AG09319 (cell line): ENCODE measurements at places on chromosomes 7 and 10.

GRCh38 chr10:93615576-93616235 is 3.4 kb downstream of the PDE6C start:
- no peak for DNase-seq

- DNase-seq, result no peak
These were observed 180.6 kb downstream of the ABCA13 start for GRCh38 chr7:48351900-48352299.

DNA sequence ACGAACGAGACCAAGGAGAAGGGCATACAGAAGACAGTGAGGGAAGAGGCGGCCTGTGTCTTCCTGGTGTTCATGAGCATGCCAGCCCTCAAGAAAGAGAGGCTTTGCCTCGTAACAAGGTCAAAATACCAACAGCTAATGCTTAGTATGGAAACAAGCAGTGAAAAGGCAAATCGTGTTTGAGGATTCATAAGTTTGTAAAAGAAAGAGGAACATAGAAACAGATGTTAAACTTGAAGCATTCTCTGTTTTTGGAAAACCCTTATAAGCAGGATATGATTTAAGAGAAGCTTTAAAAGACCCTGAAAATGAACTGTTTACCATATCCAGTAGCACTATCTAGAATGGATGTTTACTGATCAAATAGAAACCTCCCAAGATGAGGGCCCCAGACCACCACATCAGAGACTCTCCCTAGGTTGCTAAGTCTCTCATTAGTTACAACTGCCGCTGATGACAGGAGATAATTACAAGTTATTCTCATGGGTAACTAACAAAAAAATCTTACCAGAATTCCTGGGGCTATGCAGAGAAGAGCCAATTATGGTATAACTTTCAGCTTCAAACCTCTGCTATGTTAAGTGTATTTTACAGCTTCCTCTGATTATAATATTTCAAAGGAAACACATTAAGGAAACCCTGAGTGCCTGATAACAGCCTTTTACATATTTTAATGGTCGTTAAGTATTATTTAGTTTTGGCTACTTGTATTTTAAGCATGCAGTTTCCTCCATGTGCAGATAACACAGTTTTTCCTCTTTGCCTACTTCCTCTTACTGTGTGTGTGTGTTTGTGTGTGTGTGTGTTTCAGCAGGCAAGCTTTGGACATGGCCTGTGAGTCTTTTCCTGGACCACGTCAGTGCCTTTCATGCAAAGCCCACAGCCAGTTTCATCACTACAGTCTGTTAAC is 17.9 kb downstream of the JCAD start:
- no peak for DNase-seq

DNA sequence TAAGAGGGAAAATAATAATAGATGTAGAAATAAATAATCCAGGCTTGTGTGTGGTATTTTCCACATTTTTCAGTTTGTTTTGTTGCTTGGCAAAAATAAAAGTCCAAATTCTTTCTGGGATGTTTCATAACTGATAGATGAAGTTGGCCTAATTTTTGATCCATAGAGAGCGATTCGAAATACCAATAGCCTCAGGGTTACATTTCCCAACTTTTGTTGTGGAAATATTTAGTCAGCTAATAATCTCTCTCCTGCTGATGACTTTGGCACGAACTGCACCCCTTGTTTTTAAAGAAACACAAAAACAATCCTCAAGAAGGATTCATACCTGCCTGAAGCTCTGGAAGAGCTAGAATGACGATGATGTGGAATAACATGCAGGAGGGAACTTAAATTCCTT is 483.2 kb downstream of the ADRA2A start:
- DNase-seq, result no peak

- no peak for DNase-seq
These were observed 26.8 kb upstream of the DGKI start for GRCh38 chr7:137873524-137873923.

- DNase-seq, result no peak
These were observed 33.5 kb upstream of the RET start for GRCh38 chr10:43043342-43043772.

GRCh38 chr10:34078017-34078744 is 736.9 kb downstream of the PARD3 start:
- no peak for DNase-seq

DNA sequence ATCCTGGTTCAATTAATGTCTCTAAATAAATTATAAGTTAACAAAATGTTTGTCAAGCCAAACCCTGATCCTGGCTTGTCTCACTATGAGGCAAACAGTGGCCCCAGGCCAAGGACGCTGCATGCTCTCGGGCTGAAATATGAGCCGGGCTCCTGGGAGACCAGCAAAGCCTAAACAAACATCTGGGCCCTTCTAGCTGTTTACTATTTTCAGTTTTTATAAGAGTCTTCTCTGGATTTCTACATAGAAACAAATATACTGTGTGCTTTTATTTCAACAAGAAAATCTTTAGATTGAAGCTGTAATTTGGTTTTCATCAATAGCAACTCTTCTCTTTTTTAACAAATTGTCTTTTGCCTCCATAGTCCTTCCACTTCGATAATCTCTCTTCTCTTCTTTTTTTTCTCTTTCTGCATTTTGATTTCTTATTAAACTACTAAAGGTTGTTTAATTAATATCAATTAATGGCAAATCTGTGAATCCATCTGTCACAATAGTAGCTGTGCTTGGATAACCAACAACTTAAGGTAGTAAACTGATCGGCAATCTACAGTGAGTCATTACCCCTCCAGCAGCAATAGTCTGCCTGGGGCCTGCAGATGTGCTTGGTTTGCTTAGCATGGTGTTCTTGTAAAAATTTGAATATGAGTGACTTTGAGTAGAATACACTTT is 83.3 kb upstream of the DNAJC1 start:
- DNase-seq, result peak; percentile 37

- DNase-seq, result no peak
These were observed 35.0 kb upstream of the DAGLB start for GRCh38 chr7:6482743-6483119.

- no peak for DNase-seq
These were observed 1.2 kb upstream of the MEOX2 start for GRCh38 chr7:15687546-15688278.

GRCh38 chr7:142608630-142609428 is 140.4 kb upstream of the PRSS1 start:
- DNase-seq, result no peak

DNA sequence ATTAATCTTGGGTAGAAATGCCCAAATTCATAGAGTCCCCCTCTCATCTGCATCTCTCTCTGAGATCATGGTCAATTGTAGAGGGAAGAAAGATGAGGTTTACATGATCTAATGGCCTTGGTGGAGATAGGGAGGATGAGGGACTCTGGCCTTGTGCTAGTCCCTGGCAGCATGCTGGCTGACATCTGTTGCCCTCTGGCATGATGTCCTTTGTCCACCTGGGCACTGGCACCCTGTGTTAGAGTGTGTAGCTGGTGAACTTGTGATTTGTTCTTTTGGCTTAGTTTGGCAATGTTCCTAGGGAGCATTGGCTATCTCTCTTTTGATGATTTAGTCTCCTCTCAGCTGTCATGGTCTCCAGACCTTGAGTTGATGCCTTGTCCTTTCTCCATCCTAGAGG is 103.2 kb downstream of the DYNC1I1 start:
- DNase-seq, result no peak

- no peak for DNase-seq
These were observed 29.8 kb downstream of the CPVL start for GRCh38 chr7:29116361-29117200.

DNA sequence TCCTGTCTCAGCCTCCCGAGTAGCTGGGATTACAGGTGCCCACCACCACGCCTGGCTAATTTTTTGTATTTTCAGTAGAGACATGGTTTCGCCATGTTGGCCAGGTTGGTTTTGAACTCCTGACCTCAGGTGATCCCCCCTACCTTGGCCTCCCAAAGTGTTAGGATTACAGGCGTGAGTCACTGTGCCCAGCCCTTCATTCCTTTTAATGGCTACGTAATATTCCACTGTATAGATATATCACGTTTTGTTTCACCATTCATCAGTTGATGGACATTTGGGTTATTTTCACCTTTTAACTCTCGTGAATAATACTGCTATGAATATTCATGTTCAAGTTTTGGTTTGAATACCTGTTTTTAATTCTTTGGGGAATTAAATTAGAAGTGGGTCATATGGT is 44.6 kb upstream of the CYCS start:
- no peak for DNase-seq

DNA sequence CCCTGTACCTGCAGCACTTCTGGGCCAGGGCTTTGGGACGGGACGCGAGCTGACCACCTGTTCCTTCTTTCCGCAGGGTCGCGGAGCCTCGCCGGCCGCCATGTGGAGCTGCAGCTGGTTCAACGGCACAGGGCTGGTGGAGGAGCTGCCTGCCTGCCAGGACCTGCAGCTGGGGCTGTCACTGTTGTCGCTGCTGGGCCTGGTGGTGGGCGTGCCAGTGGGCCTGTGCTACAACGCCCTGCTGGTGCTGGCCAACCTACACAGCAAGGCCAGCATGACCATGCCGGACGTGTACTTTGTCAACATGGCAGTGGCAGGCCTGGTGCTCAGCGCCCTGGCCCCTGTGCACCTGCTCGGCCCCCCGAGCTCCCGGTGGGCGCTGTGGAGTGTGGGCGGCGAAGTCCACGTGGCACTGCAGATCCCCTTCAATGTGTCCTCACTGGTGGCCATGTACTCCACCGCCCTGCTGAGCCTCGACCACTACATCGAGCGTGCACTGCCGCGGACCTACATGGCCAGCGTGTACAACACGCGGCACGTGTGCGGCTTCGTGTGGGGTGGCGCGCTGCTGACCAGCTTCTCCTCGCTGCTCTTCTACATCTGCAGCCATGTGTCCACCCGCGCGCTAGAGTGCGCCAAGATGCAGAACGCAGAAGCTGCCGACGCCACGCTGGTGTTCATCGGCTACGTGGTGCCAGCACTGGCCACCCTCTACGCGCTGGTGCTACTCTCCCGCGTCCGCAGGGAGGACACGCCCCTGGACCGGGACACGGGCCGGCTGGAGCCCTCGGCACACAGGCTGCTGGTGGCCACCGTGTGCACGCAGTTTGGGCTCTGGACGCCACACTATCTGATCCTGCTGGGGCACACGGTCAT is 13.3 kb downstream of the GPR146 start:
- DNase-seq, result no peak

- DNase-seq, result no peak
These were observed 43.8 kb downstream of the DENND2A start for GRCh38 chr7:140596519-140597427.

DNA sequence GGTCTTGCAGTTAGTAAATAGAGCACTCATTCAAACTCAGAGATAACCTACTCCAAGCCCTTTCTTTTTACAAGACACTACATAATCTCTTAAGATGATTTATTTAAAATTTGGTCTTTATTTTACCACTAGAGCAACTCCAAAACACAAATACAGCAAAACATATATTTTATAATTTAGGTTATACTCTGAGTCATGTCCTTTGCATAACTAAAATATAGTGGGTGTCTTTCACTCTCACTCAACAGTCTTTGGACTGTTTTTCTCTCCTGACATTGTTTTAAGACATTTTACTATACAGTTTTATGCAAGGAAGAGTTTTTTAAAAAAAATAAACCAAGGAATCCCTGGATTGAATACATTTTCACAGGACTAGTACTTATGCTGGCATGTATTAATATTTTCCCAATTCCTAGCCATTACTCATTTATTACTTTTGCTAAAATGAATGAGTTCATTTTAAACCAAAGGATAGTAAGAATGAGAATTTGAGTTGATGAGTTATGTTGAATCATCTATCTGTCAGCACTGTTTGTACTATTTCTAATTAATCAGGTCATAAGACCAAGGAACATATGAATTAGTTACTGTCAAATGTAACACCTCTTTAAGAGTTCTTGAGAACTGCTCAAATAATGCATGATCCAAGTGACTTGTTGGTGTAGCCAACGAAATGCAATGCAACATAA is 303.1 kb upstream of the FZD1 start:
- no peak for DNase-seq

DNA sequence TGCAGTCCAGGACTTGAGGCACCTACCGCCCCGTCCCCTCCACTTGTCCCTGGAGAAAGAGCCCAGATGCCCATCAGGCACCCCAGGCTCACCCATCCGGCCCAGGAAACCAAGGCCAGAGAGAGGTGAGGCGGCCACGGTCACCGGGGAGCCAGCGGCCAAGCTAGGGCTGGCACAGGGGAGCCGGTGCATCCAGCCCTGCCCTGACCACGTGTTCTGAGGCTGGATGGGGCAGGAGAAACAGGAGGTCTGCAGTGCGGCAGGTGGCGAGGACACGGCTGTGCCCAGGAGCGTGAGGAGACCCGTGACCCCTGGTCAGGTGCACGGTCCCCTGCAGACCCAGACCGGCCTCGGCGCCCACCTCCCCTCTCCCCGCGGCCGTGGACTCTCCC is 27.6 kb downstream of the UNCX start:
- no peak for DNase-seq

- DNase-seq, result no peak
These were observed 107.3 kb downstream of the ZMIZ1 start for GRCh38 chr10:79176052-79176501.

- no peak for DNase-seq
These were observed 1206.6 kb downstream of the TYW1 start for GRCh38 chr7:68203251-68203650.

DNA sequence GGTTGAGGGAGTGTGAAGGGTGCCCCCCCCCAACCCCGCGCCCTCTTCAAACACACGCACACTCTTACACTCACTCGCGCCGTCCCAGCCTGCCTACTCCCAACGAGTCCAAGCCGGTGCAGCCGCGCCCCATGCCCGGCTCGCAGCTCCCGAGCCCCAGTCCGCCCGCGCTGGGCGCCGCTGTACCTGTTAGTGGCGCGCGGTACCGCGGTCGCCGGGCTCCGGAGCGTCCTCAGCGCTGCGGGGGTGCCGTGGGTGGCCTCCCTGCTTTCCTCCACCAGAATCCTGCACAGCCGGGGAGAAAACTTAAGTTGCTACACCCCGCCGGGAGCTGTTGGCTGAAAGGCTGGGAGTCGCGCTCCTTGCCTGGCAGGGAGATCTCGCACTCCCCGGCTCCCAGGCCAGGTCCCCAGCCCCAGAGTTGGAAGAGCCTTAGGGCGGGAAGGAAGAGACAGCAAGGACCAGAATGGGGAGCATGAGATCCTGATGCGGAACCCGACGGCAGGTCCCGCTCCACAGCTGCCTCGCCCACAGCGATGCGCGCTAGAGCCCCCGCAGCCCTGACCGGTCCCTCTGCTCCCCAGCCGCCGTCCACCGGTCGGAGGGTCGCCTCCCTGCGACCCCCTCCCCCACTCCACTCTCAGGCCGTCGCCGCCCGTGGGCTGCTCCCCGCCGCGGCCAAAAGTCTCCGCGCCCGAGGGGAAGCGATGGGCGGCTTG is 863 bp downstream of the ST8SIA6 start:
- DNase-seq, result no peak

DNA sequence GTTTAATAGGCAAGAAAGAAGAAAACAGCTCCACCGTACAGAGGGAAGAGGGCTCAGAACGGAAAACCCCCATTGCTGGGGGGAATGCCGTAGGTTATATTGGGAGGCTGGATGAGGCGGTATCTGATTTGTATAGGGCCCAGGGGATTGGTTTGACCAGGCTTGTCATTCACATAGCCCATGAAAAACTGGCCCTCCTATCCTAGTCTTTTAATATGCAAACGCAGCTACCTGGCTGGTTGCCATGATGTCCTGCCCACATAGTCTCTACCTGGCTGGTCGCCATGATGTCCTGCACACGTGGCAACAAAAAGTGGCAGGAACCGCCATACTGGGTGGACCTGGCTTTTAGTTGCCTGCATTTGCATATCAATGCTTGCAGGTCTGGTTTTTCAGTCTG is 84.7 kb downstream of the AUTS2 start:
- DNase-seq, result no peak
